ENCODE measurements at places on chromosomes 13 and 19. TPM values are rescaled to one million over a fixed set of nuclear protein-coding genes. Genes with fewer than 3 reads are reported as not detected.

DNA sequence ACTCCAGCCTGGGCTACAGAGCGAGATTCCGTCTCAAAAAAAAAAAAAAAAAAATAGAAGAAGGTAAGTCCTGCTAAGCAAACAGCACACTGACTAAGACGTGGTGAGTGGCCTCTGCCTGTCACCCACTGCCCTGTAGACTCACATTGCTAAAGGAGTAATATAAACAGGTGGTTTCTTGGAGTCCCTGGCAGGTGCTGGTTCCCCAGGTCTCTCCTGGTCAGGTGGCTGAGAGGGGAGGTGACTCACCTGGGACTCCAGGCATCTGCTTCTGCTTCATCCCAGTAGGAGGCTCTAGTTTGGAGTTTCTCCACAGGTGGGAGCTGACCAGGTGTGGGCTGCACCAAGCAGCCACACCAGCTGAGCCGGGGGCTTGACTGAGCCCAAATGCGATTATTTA, at the start of gene OR10H1:
OR10H1 (minus strand) TSS at position 359 of the 400 bp plus-strand sequence. CDS start 7,627 bp downstream, outside the sequence.
- no peaks in the 10 kb centered on the region for H3K27me3 ChIP-seq
- no peak within 1 kb of the TSS for H3K27ac ChIP-seq
- H3K36me3 ChIP-seq, result no peaks in the 10 kb centered on the region
- H3K4me1 ChIP-seq, result no peaks in the 10 kb centered on the region
- no peak for DNase-seq
- H3K4me3 ChIP-seq, result no peak within 1 kb of the TSS

DNA sequence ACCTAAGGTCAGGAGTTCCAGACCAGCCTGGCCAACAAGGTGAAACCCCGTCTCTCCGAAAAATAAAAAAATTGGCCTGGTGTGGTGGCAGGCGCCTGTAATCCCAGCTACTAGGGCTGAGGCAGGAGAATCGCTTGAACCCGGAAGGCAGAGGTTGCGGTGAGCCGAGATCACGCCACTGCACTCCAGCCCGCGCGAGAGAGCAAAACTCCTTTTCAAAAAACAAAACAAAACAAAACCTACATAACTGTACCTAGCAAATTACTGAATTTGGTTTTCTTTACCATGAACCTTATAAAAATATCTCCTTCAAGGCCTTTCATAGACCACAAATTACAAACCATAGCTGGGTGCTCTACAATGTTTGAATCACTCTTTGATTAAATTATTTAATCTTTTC, 760 bp downstream of the ZNF91 start:
- H3K4me3 ChIP-seq, result peak overlapping the region; percentile 97
- no peaks in the 10 kb centered on the region for H3K36me3 ChIP-seq
- H3K27me3 ChIP-seq, result no peaks in the 10 kb centered on the region
- H3K4me1 ChIP-seq, result no peaks in the 10 kb centered on the region

DNA sequence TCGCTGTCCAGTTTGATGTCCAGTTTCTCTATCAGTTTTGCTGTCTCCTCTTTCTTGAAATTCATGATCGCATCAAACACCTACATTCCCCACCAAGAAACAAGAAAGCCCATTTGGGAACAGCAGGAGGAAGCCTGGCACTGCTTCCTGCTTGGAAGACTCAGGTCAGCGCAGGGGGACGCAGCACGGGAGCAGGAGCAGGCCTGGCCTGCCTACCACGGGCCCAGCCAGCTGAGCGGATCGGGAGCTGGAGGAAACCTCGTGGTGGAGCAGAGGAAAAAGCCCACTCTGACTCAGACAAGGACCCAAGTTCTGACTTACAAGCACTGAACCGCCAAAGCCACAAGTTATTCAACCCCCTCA, 3.9 kb downstream of the EEF2 start:
- peaks cover 71% of the 10 kb centered on the region for H3K36me3 ChIP-seq
- no peak overlapping the region for H3K27ac ChIP-seq
- peaks cover 52% of the 10 kb centered on the region for H3K4me1 ChIP-seq
- H3K27me3 ChIP-seq, result no peaks in the 10 kb centered on the region
- no peak for DNase-seq

- H3K27me3 ChIP-seq, result no peaks in the 10 kb centered on the region
- H3K4me3 ChIP-seq, result no peak overlapping the region
- H3K4me1 ChIP-seq, result peaks cover 23% of the 10 kb centered on the region
- peaks cover 3% of the 10 kb centered on the region for H3K36me3 ChIP-seq
Observed at GRCh38 chr19:3575260-3575741, 2.6 kb downstream of the HMG20B start.

- no peak overlapping the region for H3K27ac ChIP-seq
- no peaks in the 10 kb centered on the region for H3K4me1 ChIP-seq
- no peaks in the 10 kb centered on the region for H3K36me3 ChIP-seq
- peaks cover 3% of the 10 kb centered on the region for H3K27me3 ChIP-seq
- H3K4me3 ChIP-seq, result no peak overlapping the region
Observed at GRCh38 chr19:7360393-7360984, 11.8 kb downstream of the ARHGEF18 start.

GRCh38 chr19:51142119-51142518, at the start of gene SIGLEC7:
Gene SIGLEC7, plus strand, starts transcription at chr19:51142301. Its CDS starts 69 bp downstream, at chr19:51142370.
- no peaks in the 10 kb centered on the region for H3K4me1 ChIP-seq
- no peak within 1 kb of the TSS for H3K4me3 ChIP-seq

DNA sequence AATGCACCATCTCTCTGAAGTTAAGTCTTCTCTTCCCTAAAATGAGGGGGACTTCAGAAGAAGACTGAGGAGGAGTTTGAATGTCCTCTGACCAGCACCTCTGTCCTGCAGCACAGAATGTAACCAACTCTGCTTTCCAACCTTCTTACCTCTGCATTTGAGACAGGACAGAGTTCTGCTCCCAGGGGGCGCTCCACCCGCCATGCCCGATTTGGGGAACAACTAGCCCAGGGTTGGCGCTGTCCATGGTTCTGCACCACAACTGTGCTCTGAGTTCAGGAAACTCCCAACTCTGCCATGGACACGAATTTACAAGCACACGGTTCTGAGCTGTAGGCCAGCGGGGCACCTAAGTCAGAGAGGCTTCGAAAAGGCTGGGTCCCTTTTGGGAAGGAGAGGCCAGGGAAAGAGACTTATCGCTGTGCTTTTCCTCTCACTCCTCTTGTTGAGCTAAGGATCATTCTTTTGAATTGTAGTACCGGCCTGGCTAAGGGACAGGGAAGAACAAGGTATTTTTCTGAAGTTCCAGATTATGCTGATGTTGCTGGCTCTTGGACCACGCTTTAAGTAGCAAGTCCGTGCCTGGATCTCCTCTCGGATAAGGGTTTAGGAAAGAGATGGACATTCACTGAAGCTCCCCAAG, 22.2 kb downstream of the SIGLEC5 start:
- no peaks in the 10 kb centered on the region for H3K36me3 ChIP-seq
- H3K27ac ChIP-seq, result no peak overlapping the region
- H3K4me1 ChIP-seq, result no peaks in the 10 kb centered on the region
- no peak overlapping the region for H3K4me3 ChIP-seq
- no peaks in the 10 kb centered on the region for H3K27me3 ChIP-seq

DNA sequence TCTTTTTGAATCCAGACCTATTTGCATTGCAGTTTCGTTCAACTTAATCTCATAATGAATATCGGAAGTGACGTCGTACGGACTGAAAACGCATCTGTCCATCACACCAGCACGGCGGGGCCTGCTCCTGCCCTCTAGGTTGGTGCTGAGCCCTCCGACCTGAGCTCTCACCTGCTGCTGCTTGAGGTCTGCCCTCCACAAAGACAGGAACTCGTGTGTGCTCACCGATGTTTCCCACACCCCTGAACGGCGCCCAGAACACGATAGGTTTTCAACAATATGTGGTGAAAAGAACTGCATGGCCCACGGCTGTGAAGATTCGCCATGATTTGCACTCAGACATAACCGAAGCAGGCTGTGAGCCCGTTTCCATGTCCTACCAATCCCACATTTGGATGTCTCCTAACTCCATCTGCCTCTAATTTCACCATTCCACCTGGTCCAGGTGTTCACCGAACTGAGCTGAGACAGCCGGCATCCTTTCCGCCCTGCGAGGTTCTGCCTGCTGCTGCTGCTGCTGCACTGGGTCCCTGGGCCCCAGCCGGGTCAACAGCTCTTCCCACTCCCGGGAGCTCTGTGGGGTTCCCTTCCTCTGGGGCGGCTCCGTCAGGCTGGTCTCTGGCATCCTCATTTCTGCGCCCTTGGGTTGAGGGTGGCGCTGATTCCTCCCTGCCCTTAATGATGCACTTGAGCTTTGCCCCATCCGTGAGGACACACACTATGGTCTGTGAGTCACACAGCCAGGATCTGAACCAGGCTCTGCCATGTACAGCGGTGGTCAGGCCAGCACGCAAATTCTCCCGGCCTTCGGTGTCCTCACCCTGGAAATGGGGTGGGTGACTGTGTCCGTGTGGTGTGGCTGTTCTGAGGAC, 20.9 kb downstream of the GRTP1 start:
- DNase-seq, result no peak
- H3K4me3 ChIP-seq, result no peak overlapping the region
- H3K27ac ChIP-seq, result no peak overlapping the region
- H3K4me1 ChIP-seq, result no peaks in the 10 kb centered on the region
- peaks cover 2% of the 10 kb centered on the region for H3K27me3 ChIP-seq
- no peaks in the 10 kb centered on the region for H3K36me3 ChIP-seq

- H3K4me3 ChIP-seq, result no peak overlapping the region
- peak; percentile 67 for DNase-seq
- no peaks in the 10 kb centered on the region for H3K36me3 ChIP-seq
- H3K27ac ChIP-seq, result no peak overlapping the region
- no peaks in the 10 kb centered on the region for H3K4me1 ChIP-seq
Observed at GRCh38 chr13:106573284-106573846, 5.4 kb upstream of the ARGLU1 start.

- H3K27me3 ChIP-seq, result no peaks in the 10 kb centered on the region
- H3K36me3 ChIP-seq, result no peaks in the 10 kb centered on the region
- H3K4me3 ChIP-seq, result no peak overlapping the region
- peak; percentile 54 for DNase-seq
- H3K4me1 ChIP-seq, result peaks cover 44% of the 10 kb centered on the region
Observed at GRCh38 chr19:3670796-3671679, 29.2 kb downstream of the PIP5K1C start.

DNA sequence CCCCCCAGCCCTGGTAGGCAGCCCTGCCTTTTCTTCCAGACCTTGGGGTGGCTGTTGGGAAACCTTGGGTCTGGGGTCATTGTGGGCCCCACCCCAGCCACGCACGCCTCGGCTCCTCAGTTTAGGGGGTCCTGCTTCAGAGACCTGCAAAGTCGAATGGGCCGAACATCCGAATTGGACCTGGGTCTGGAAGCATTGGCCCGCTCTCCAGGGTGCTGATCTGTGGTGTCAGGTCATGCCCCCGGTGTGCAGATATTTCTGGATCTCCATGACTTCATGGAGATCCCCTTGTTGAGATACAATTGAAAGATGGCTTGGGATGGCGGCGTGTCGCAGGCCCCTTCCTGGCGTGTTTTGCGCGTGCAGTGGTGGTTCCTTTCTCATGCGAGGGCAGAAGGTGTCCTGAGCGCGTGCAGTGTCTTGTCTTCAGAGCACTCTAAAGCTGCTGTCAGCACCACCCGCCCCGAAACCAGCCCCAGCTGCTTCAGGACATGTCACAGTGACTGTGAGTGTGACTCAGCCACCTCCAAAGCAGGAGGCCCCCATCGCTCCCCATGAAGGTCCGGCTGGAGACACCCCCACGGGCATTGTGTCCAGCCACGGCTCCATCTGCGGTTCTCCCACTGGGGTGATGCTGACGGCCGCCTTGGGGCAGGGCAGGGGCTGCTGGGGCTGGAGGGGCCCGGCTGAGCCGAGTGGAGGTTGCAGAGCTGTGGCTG, 112.7 kb downstream of the KDM4B start:
- no peak overlapping the region for H3K27ac ChIP-seq
- H3K27me3 ChIP-seq, result no peaks in the 10 kb centered on the region
- no peaks in the 10 kb centered on the region for H3K36me3 ChIP-seq
- H3K4me1 ChIP-seq, result peaks cover 7% of the 10 kb centered on the region
- no peak overlapping the region for H3K4me3 ChIP-seq

- peaks cover 5% of the 10 kb centered on the region for H3K36me3 ChIP-seq
- no peak overlapping the region for H3K4me3 ChIP-seq
- no peak overlapping the region for H3K27ac ChIP-seq
- no peak for DNase-seq
Observed at GRCh38 chr19:11191934-11192333, 5.4 kb downstream of the KANK2 start.

DNA sequence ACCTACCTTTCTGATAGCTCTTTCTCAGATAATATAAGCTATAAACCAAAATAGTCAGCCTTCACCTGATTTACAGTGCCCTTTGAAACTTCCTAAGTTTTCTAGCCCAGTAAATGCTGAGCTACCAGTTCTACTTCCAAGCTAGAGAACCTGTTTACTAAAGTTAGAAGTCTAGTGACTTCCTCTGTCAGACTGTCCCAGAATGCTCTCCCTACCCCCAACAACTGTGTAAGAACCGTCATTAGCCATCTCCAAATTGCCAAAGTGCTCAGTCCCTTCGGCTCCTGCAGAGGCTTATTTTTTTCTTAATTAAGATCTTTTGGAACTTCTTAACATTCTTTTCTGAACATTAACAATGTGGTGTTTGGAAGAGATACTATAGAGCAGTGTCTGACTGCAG, 3.2 kb upstream of the ABCC4 start:
- H3K4me3 ChIP-seq, result no peak overlapping the region
- no peak for DNase-seq
- no peaks in the 10 kb centered on the region for H3K27me3 ChIP-seq
- no peak overlapping the region for H3K27ac ChIP-seq
- no peaks in the 10 kb centered on the region for H3K36me3 ChIP-seq

DNA sequence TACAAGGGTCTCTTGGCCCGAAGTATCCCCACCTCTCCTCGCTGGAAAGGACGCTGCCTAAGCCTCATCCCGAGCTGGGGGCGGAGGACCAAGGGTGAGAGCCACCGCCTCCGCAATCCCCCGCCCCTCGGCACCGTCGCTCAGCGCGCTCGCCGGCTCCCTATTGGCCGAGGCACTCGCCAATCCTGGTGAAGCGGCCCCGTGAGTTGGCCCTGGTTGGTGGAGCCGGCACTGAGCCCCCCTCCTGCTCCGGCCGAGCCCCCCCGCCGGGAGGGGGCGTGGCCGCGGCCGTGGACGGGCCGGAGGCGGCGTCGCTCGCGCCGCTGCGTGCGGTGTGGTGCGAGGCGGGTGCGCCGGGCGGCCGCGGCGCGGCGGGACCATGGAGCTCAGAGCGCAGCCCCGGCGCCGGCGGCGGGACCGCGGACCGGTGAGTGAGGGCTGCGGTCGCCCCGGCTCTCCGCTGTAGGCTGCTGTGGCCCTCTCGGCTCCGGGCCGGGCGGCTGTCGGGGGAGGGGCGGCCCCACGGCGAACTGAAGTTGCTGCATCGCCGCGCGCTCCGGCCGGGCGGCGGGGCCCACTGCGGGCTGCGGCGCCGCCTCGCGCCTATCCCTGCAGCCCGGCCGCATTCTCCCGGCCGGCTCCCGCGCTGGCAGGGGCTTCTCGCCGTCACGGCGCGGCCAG, at the start of gene WASF3:
WASF3 (plus strand) TSS at position 291 of the 681 bp plus-strand sequence. CDS start 84,588 bp downstream, outside the sequence.
- peaks cover 20% of the 10 kb centered on the region for H3K4me1 ChIP-seq
- H3K27ac ChIP-seq, result peak within 1 kb of the TSS; percentile 44
- peak within 1 kb of the TSS; percentile 65 for H3K4me3 ChIP-seq
- H3K36me3 ChIP-seq, result no peaks in the 10 kb centered on the region

The KLK3 gene
- total RNA-seq, result not detected

The DUS3L gene
- 18.4 TPM for total RNA-seq

The FBXO17 gene
- 15.9 TPM for total RNA-seq

The BRCA2 gene
- total RNA-seq, result 6.4 TPM
